ENCODE measurements at places on chromosomes 5 and 9. TPM values are rescaled to one million over a fixed set of nuclear protein-coding genes. Genes with fewer than 3 reads are reported as not detected.

ADGRV1 gene
- 0.63 TPM for total RNA-seq

NUTM2F gene
- total RNA-seq: not detected

NR6A1 gene
- total RNA-seq: 2.3 TPM

ZFP37 gene
- 0.33 TPM for total RNA-seq

- DNase-seq: no peak
Measured at GRCh38 chr5:90353254-90353653, 56.3 kb downstream of the CETN3 start.

DNA sequence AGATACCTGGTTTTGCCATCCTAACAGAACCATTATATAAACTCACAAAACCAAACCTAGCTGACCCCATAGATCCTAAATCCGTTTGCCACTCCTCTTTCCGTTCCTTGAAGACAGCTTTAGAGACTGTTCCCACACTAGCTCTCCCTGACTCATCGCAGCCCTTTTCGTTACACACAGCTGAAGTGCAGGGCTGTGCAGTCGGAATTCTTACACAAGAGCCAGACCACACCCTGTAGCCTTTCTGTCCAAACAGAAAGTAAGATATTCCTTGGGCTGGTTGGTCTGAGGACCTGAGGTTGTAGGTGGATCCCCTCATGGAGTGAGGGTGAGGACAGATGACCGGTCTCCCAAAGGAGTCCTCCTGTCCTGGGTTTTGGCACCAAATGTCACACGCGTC lies 56.7 kb upstream of the NAA35 start:
- DNase-seq: no peak

GRCh38 chr5:105630803-105631202 lies 2039.9 kb downstream of the EFNA5 start:
- DNase-seq: no peak

DNA sequence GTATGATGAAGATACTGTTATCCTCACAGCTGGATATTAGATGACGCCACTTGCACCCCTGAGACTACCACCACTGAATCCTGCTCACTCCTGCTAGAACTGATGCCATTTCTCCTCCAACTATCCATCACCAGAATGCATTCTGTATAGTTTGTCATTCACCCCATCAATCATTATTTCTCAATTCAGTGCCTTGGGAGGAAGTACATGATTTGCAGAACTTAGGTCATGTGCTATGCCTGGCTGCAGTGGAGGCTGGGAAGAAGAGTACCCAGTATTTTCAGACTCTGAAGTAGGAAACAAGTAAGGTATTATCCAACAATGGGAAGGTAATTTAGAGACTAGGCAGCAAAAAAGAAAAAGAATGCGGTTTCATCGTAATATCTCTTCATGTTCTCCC lies 26.2 kb upstream of the HSD17B4 start:
- no peak for DNase-seq

DNA sequence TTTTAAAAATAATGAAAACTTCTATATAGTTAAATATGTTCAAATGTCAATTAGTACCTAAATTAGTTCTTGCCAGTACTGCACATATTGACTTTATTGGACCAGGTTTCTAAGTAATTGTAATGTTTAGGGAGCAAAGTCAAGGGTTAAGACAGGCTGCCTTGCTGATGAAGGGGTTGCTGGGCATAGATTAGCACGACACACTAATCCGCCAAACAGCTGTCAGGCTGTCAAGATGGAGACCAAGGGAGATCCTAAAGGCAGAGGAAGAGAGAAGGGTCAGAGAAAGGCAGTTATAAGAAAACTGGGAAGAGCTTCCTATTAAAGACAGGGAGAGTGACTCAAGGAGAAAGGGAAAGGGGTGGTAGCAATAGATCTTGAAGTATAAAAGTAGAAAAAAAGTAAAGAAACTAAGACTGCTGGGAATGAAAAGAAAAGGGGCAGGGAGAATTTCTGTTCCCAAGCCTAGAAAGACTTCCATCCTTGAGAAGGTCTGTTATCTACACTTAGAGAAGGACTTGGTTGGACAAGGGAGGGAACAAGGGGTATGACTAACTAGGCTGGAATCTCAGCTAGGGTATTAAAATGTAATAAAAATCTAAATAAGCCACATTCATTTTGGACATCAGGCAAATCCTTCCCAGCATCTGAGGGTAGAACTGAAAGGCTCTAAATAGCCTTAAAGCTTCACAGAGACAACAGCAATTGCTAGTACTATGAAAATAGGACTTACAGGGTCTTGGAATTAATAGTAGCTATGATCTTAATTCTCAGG lies 188.7 kb downstream of the FBXL17 start:
- no peak for DNase-seq

GRCh38 chr5:103498800-103499551 lies 63.6 kb downstream of the NUDT12 start:
- DNase-seq: no peak

- no peak for DNase-seq
Measured at GRCh38 chr5:14569948-14570691, 11.5 kb upstream of the OTULINL start.

- DNase-seq: peak; percentile 95
Measured at GRCh38 chr5:111278858-111279504, 54.8 kb downstream of the CAMK4 start.

DNA sequence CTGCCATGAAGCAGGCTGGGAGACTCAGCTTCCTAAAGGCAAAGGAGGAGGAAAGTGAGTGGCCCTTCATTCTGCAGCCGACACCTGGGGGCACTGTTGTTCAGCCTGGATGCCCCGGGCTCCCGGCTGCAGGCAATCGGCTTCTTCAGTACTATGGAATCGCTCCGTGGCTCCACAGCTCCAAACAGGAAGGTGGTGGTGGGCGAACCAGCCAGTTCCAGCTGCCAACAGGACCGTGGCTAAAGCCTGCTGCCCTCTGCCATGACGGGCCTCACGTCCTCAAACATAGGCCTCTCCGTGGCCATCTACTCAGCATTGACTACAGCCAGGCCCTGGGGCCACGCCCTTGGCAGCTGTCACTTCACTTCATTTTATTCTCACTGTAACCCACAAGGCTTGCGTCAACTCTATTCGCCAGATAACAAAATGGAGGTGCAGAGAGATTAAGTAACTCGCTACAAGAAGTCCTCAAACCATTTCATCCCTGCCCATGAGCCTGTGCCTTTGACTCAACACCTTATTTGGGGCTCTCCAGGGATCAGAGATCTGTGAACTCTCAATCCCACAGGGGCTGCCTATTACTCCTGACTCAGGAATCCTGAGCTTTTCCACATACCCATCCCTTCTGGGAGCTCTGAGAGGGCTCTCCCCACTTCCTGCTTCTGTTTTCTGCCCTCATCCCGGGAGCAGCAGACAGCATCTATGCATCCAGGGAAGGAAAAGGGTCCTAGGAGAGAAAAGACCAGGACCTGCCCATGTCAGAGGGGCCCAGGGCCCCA lies 38.0 kb downstream of the PAX5 start:
- peak; percentile 87 for DNase-seq

GRCh38 chr9:93080406-93080805 lies 15.6 kb upstream of the CARD19 start:
- no peak for DNase-seq
